ENCODE measurements at places on chromosomes 3 and 15.

GRCh38 chr3:23991683-23992628, 46.9 kb downstream of the NR1D2 start:
- DNase-seq: no peak

- no peak for DNase-seq
Observed at GRCh38 chr3:138578141-138578540, 15.9 kb downstream of the CEP70 start.

DNA sequence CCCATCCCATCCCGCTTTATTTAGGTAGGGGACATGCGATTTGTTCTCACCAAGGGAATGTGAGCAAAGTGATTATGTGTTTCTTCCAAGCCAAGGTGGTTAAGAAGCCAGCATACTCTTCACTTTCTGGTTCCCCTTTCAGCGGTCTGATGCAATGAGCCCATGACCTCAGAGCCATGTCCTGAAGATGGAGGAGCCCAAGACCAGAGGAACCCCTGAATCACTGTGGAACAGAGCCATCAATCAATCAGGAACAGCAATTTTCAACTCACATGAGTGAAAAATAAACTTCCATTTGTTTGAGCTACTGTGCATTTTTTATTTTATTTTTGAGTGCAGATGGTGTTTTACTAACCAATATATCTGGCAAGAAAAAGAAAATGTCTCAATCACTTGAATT, 10.8 kb downstream of the THRB start:
- no peak for DNase-seq

DNA sequence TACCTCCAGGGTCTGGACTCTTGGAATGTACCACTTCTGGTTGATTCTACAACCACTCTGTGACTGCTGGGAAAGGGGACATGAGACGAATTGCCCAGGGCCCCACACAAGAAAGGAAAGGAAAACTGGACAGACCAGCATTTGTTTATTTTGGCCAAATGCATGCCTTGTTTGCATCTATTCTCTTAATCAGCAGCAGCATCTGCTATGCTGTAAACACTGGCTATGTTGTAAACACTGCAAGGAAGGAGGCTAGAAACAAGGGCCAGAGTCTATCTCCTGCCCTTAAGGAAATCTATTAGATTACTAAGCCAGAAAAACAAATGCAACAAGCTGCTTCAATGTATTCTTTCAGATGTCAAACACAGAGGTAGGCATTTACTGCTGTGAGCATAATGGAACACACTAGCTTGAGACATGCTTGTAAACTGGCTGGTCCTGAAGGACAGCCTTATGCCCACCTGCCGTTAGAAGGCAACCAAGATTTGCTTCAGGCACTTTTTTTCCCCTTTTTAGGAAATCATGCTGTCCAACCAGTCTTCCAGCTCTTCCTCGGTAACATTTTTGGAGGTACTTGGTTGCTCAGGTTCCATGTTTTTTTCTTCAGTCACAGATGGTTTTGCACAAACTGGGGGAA, 102.1 kb upstream of the CHRM5 start:
- DNase-seq: no peak

DNA sequence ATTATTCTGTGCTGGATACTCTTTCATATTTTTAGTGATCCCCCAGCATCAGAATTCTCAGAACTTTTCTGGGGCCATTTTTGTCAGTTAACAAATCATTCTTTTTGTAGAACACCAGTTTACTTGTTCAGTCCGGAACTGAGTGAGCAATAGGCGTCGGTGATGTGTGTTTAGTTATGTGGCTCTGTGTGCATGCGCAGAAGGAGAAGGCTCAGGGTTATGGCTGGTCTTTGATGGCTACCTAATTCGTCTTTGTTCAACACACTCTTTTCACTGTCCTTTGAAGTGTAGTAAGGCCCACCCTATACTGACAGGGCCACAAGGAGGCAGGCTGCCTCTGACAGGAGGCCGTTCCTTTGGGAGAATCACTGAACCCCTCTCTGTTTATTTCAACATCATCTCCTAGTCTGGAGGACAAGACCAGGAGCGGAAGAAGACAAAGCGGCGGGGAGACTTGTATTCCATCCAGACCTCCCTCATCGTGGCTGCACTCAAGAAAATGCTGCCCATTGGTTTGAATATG, 158.2 kb upstream of the CHRM5 start:
- DNase-seq: no peak

- DNase-seq: no peak
Observed at GRCh38 chr3:149315694-149316093, 17.7 kb downstream of the TM4SF18 start.

- no peak for DNase-seq
Observed at GRCh38 chr3:132657869-132658747, 1.5 kb downstream of the ACAD11 start.

DNA sequence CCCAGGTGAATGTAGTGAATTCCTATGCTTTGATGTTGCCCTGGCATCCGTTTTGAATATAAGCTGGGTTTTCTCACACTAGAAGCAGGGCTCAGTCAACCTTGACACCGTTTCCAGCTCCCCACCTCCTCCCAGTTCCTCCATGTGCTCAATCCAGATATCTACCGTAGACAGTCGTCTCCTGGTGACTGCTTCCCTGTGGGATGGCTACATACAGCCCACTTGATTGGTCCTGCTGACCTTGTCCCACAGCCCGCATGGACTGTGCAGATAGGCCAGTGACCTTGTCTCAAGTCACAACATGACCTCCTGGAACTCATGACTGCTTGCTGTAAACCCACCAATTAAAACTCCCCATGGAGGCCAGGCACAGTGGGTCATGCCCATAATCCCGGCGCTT, 8.1 kb downstream of the SEMA7A start:
- DNase-seq: no peak

GRCh38 chr3:123258811-123259420, 57.2 kb downstream of the SEC22A start:
- DNase-seq: no peak

DNA sequence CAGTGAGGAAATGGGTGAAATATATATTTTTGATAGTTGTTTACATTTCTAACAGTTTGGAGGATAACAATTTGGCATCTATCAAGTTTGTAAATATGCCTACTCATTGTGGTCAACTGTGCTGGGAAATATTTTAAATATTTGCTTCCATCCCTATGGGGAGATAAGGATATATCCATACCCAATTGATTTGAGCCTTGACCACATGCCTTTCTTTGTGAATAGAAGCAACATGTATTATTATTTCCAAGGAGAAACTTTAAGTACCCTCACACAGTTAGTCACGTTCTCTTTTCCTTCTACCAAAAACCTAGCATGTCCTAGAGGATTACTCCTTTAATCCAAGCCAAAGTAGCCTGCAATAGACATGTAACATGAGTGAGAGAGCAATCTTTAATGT, 245.4 kb upstream of the CBLB start:
- no peak for DNase-seq

DNA sequence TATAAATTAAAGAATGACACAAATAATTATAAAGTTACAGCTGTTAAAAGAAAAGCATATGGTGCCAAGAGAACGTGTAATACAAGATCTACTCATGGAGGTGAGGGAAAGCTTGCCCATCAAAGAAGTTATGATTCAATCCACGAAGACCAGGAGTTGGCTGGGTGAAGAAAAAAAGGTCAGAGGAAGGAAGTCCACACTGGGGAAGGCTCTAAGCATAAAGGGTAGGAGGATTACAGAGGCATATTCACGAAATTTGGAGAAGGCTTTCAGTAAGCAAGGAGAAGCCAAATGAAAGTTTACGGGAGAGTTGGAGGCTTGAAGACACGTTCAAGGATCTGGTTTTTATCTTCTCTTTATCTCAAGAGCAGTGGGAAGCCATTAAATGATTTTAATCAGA, 1.8 kb upstream of the TGFBR2 start:
- no peak for DNase-seq

DNA sequence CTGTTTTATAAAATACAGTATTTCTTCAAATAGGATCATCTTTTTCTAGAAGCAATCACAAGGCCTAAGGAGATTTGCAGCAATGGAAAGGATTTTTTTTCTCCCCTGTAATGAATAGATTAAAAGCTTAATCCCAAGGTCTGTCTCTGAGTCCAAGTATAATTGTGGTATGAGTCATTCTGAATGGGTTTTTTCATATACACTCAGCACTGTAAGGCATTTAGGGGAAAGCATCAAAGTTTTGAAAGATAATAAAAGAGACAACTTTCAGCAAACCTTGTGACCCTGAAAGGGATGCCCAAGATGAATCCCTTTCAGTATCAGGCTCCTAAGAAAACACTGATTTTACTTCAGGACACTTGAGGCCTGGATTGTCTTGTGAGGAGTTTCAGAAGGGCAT, 23.3 kb upstream of the LARS2 start:
- no peak for DNase-seq

DNA sequence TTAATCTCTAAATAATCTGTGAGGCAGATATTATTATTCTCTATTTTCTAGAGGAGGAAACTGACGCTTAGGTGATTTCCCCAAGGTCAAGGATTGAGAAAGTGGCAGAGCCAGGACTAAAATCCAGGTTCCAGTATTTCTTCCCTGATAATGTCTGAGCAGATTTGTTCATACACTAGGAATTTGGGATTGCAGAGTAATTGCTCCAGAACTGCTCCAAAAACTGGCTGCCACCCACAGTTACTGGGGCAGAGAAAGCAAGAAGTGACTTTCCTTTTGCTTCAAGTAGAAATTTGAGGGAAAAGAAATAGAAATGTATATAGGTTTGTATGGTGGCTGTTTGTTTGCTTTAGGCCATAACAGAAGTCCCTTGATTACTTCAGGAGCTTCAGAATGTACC, 60.6 kb downstream of the SLC12A8 start:
- no peak for DNase-seq

GRCh38 chr3:149772861-149773260, 19.5 kb downstream of the ANKUB1 start:
- DNase-seq: no peak

DNA sequence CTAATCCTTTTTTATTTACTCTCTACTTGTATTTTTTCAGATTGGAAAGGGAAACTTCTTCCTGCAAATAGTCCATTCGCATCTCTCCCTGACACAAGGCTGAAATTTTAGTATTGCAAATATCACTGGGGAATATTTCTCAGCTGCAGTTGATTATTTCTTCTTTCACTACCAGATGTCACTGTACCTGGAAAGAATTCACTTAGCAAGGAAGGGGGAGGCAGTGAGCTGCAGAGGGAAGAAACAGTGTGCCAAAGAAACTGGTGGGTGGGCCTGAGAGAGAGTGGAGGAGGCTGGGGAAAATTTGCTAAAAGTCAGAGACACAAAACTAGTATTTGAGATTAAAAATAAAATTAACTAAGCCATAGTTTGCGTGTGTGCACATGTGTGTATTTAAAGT, 142.3 kb upstream of the STT3B start:
- no peak for DNase-seq

DNA sequence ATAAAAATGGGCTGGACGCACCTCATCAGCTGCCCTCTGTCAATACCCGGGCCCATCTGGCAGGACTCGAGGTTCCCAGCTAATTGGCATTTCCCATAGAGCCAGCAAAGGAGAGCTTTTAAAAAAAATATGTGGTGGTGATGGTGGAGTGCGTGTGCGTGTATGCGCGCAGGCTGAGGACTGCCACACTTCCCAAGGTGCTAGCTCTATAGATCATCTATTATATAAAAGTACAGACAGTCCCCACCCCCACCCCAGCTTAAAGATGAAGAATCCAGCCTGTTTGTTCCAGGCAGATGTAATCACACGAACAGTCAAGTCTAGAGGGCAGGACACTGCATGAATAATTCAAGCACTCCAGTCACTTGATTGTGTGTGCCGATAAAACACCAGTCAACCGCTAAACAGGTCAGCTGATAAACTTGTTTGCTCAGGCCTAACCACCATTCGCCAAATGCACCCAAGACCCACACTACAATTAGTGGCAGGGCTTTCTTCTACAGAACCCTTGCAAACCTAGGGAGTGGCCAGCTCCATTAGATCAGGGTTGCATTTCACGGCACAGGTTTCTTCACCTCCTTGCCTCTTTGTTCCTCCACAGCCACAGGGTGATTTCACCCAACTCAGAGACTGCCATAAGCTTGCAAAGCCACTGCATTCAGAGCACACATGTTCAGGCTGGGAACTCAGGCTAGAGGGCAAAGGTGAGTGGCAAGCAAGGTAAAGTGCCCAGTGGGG, 5.8 kb downstream of the TLE3 start:
- DNase-seq: no peak

GRCh38 chr15:89341316-89342005, 6.8 kb upstream of the POLG start:
- no peak for DNase-seq

DNA sequence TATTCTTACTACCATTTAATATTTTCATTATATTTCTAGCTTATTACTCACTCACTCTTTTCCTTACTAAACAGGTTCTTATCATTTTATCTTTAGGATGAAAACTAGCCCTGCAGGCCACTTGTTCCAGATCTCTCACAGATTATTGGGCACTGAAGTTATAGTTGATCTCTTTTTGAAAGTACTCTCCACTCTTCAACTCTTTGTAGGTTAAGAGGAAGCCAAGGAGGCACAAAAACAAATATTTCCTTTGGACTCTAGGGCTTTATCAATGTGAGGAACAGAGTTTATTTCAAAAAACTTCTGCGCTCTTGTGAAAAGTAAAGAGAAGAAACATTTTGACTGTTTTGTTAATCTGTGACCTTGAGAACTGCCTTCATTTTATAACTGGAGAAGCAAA, 96.0 kb upstream of the NPHP3 start:
- DNase-seq: no peak

DNA sequence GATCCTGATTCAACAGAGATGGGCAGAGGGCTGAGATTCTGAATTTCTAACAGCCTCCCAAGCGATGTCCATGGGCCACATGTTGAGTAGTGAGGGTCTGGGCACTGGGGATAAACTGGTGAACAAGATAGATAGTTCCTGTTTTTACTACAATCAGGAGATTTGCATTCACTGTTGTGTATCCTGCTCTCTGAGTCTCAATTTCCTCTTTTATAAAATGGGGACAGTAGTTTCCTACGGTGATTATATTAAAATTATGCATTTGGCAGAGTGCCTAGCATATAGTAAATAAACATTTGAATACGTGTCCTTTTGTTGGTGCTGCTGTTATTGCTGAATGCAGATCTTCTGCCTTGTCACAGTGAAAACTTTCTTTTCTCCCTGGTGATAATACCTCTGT, 102.5 kb downstream of the MYH15 start:
- DNase-seq: no peak

DNA sequence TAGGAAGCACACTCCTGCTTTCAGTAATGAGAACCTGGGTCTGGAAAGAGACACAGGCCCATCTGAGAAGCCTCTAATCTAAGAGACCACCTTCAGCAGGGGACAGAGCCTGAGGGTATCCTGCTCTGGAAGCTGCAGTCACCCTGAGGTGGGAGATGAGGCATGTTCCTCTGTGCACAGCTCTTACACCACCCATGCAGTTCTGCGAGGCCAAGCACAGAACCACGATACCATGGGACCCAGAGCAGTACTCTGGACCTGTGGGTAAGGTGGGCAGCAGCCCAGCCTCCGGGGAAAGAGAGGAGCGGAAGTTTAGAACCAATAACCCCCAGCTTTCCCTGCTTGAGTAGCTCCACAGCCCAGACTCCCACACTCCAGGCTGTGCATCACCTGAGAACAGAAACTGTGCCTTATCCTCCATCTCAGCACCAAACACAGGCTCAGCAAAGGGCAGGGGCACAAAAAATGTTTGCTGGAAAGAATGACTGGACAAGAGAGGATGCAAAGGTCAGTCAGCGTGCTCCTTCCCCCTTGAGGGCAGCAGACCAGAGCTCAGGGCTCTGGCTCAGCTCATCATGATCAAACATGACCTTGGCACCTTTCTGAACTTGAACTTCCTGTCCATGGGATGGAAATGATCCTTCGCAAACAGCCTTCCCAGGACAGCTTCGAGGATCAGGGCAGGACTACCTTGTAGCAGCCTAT, 43.1 kb downstream of the RBPMS2 start:
- peak; percentile 36 for DNase-seq

GRCh38 chr3:184639351-184639750, 72.5 kb downstream of the MAGEF1 start:
- no peak for DNase-seq
